ENCODE measurements at places on chromosomes 2 and 18.

GRCh38 chr2:157691695-157692094 is 63.0 kb upstream of the ACVR1C start:
- DNase-seq, result no peak

DNA sequence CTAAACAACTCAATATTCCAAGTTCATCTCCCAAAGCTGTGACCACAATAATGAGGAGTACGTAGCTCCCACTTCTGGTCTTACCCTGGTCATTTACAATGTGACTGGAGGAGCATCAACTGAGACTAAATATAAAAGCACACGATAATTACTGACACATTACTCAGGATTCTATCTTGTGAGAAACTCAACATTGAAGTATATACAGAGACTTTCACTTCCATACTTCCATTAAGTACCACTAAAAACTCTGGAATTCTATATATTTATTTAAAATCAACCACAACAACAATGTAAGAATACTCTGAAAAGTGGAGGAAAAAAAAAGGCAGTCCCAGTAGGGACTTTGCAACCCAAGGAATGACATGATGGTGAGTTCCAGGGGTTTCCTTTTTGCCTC is 61.4 kb downstream of the XDH start:
- DNase-seq, result no peak

- DNase-seq, result no peak
Measured at GRCh38 chr2:134142341-134142738, 111.5 kb upstream of the MGAT5 start.

GRCh38 chr2:174764280-174765255 is at the start of gene CHRNA1:
CHRNA1 (minus strand) TSS chr2:174764472; CDS start chr2:174764394, 78 bp downstream.
- no peak for DNase-seq

DNA sequence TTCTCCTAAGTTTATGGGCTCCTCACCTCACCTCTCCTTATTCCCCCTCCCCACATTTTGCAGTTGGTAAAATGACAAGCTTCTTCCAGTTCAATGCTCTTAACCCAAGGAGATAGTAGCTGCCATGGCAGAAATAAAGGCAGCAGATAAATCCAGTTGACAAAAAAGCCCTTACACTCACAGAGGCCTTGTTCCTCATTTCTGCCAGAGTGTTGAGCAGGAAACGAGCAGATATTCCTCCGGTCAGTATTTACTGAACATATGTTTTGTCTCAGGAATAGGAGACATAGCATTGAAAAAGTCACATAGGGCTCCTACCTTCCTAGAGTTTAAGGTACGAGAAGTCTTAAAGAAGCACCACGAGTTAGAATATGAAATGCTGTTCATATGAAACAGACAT is 493.7 kb upstream of the TNP1 start:
- DNase-seq, result no peak

GRCh38 chr18:11850821-11851145 is 430 bp upstream of the CHMP1B start:
- DNase-seq, result no peak

- DNase-seq, result no peak
Measured at GRCh38 chr2:215455958-215456357, 20.1 kb upstream of the FN1 start.

DNA sequence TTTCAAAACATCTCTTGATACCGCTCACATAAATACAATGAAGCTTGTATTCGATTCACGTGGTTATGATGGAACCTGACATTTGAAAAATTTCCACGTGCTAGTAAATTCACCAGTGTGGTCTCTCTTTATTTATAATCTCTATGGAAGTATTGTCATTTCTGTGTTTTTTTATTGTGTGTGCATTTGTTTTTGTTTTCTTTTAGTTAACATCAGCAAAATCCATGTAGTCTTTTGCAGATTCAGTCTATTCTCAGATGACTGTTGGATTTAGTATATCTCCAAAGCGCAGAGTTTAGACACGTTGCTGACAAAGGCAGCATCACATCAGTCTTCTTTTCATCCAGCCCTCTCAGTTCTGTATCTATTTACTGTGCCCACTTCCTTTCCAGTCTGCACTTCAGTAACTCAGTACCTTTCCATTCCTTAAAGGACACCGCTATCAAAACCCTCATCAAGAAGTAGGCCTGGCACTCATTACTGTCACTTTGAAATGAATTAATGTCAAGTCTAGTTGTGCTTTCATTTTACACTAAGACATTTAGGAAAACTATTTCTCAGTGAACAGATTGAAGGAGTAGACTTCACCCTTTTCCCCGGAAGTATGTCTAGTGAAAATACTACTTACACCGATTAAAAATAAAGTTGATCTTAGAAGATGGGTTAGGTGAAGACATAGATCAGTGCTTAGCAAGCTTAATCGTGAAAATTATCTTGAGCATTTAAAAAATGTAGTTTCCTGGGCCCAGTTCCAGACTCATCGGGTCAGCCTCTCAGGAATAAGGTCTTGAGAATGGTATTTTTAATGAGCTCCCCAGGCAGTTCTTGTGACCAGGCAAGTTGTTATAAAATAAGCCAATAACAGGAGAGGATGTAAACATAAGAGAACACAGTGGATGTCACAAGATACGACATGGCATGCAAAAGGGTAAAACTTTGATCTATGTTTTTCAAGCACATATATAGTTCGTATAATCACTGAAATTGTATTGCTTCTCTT is 506.8 kb upstream of the ZEB2 start:
- peak; percentile 23 for DNase-seq

DNA sequence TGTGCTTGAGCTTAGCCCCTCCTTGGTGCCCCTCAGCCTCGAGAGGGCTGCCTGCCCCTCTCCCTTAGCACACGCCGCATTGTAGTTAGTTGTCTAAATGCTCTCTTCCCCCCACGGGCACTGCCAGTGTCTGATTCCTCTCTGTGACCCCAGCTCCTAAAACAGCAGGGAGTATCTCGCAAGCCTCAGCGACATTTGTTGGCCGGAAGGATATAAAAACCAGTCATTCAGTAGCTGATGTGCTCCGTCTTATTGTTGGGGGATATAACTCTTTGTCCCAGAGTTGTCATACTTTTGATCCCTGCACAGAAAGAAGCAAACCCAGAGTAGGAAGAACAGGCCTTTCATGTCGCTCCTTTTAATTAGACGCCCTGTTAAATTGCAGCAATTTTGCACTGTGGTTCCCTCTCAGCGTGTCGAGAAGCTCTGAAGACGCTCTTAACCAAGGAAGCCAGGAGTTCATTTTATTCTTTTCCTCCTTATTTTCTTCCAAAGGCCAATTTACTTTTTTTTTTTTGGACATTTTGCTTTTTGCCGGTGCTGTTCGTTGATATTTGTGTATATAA is 201.8 kb downstream of the KLHL29 start:
- no peak for DNase-seq

GRCh38 chr2:161166538-161167409 is 6.5 kb downstream of the TANK start:
- no peak for DNase-seq

GRCh38 chr2:44692821-44693220 is 248.7 kb upstream of the SIX3 start:
- DNase-seq, result no peak

- peak; percentile 66 for DNase-seq
Measured at GRCh38 chr2:86704459-86704971, 15.6 kb upstream of the RMND5A start.

- peak; percentile 78 for DNase-seq
Measured at GRCh38 chr2:121080013-121080772, 204.8 kb downstream of the TFCP2L1 start.

DNA sequence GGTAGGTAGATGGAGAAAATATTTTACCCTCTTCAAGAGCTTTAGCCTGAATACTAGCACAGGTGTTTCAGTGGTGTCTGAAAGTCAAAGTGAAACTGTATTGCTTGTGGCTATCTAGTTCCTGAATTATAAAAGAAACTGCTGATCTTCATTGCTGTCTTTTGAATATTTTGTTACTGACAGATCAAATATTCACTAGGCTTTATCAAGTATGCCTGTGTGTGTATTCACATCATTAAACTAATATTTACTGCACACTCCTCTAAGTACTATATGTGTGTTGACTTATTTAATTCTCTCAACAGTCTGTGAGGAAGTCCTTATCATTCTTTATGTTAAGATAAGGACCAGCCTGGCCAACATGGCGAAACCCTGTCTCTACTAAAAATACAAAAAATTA is 139.6 kb downstream of the SOCS6 start:
- DNase-seq, result no peak

- DNase-seq, result no peak
Measured at GRCh38 chr2:49404108-49404507, 249.8 kb upstream of the FSHR start.

DNA sequence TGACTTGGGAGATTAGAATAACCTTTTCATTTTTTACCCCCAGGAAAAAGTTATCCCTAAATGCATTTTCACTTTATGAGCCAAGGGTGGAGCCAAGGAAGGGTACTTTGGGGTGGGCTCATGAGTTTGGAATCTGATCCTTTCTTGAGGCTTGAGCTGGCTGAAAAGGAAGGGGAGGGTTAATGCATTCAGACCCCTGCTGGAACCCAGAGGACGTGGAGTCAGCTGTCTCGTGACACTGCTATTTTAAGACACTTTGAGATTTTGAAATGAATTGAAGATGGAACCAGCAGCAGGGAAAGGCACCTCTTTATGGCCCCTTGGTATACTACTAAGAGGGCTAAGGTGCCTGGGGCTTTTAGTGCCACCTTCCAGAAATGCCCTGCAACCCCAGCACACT is 90.4 kb downstream of the MARCHF4 start:
- no peak for DNase-seq

GRCh38 chr2:186979439-186980116 is 130.6 kb upstream of the ZSWIM2 start:
- no peak for DNase-seq

GRCh38 chr2:216006164-216006663 is 7.1 kb downstream of the MREG start:
- peak; percentile 52 for DNase-seq

- no peak for DNase-seq
Measured at GRCh38 chr18:73509460-73509859, 638.2 kb downstream of the FBXO15 start.

- peak; percentile 60 for DNase-seq
Measured at GRCh38 chr2:70946832-70947442, 11.2 kb downstream of the ATP6V1B1 start.

- DNase-seq, result no peak
Measured at GRCh38 chr2:128603411-128603924, 284.8 kb upstream of the HS6ST1 start.

- no peak for DNase-seq
Measured at GRCh38 chr18:2572892-2573291, 1.5 kb downstream of the NDC80 start.

- no peak for DNase-seq
Measured at GRCh38 chr2:136956050-136956449, 190.7 kb downstream of the THSD7B start.

- DNase-seq, result peak; percentile 61
Measured at GRCh38 chr2:152410165-152410597, 75.2 kb downstream of the FMNL2 start.

DNA sequence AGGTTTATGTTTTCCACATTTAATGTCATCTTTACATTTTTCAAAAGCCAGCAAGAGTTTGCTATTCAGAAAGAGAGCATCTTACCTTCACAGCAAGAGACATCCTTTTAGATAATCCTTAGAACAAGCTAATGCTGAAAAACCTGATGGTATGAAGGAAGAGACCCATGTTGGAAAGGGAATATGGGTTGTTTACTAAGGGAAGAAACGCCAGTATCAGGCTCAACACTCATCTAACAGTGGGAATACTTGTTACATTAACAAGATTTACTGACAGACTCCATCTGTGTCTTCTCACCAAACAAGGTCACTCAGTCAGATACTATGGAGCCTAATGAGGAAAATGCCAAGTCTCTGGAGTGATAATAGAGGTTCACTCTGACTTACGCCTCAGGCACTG is 1474.1 kb upstream of the SLC39A10 start:
- no peak for DNase-seq
